ENCODE measurements at places on chromosomes 7 and 10.

- no peak for DNase-seq
Measured at GRCh38 chr10:19620811-19621210, 195.4 kb upstream of the PLXDC2 start.

DNA sequence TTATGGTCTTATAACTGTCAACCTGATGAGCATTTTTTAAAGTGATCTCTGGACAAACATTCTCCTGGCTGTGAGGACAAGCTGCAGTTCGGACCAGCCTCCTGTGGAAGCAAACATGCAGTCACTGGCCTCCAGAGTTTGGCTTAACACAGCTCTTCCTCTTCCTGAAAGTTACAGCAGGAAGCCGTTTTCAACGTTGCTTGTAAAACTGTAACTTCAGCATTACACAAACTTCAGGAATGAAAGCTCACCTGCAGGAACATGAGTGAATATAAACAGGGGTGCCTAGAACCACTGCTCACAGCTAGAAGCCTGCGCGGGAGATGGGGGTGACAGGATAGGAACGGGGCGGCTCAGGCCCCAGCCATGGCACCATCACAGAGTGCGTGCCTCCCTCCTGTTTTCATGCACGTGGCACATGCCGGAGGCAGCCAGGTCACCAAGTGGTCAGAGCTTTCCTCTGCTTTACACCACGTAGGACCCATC is 292.9 kb upstream of the PITRM1 start:
- no peak for DNase-seq

DNA sequence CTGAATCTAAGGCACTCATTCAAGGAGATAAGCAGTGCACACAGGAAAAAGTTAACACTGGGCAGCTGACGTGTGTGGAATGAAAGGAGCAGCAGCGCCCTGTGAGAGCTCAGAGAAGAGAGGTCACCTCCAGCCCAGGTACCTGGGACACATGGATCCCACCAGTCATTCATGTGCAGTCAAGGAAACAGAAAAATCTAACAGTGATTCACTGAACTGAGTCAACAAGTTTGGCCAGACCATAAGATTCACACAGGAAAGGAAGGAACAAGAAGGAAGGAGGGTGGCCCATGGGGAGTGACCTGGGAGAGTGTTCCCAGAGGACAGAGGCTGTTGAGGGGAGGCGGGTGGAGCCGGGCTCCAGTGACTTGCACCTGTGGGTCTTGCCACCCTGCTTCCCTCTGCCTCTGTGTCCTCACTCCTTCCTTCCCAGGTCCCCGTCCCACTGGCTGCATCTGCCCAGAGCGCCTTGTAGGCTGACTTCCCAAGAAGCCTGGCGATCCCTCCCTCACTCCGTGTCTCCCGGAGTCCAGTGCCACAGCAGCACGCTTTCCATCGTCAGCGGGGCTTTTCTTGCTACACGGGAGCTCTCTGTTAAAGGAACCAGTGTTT is 27.7 kb downstream of the RNF32 start:
- DNase-seq, result no peak

- DNase-seq, result no peak
Measured at GRCh38 chr7:46975493-46975892, 606.4 kb downstream of the TNS3 start.

GRCh38 chr10:113053881-113054280 is 103.8 kb downstream of the TCF7L2 start:
- no peak for DNase-seq
